Fibroblast of skin of right quadriceps (primary cell): ENCODE measurements at places on chromosomes 7 and 10.

DNA sequence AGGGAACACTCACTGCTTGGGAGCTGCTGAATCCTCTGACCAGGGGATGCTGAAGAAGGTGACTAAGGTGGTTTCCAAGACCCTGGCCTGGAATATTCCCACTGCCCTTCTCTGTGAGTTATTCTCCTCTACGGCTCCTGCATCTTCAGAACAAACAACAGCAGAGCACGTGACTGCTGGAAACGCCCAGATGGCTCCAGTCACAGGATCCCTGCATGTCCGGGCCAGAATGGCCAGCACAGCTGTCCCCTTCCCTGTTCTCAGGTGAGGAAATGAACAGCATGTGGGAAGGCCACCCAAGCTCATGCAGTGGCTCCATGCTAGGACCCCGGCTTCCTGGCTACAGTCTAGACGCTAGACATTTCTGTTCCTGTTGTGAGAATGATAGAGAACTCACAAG is 43.1 kb downstream of the GHRHR start:
- no peak for DNase-seq

- DNase-seq: peak; percentile 93
Measured at GRCh38 chr10:104297697-104298660, 29.0 kb downstream of the GSTO2 start.

- peak; percentile 28 for DNase-seq
Measured at GRCh38 chr7:94426980-94427875, 32.5 kb downstream of the COL1A2 start.

- DNase-seq: peak; percentile 82
Measured at GRCh38 chr7:116859323-116859722, 3.1 kb upstream of the CAPZA2 start.

- no peak for DNase-seq
Measured at GRCh38 chr10:1329622-1330021, 273.4 kb downstream of the WDR37 start.

DNA sequence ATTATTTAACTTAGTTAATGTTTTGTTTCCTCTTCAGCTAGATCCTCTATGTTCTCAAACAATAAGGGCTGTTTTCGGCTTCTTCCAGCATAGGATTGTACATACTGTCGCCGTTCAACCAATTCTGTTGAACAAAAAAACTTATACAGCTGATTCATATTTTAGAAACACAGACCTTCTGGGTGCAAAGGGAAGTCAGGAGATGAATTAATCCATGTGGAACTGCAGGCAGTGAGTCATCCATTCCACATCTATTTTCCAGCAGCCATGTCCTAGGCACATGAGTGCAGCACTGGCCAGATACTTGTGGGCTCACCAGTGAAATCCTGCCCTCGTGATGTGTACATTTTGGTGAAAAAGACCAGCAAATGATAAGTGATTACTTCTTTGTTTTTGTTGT is 163.2 kb downstream of the JAZF1 start:
- peak; percentile 70 for DNase-seq

- no peak for DNase-seq
Measured at GRCh38 chr10:132394936-132395703, 1.9 kb upstream of the PWWP2B start.

- no peak for DNase-seq
Measured at GRCh38 chr7:69067397-69067796, 530.9 kb upstream of the AUTS2 start.

DNA sequence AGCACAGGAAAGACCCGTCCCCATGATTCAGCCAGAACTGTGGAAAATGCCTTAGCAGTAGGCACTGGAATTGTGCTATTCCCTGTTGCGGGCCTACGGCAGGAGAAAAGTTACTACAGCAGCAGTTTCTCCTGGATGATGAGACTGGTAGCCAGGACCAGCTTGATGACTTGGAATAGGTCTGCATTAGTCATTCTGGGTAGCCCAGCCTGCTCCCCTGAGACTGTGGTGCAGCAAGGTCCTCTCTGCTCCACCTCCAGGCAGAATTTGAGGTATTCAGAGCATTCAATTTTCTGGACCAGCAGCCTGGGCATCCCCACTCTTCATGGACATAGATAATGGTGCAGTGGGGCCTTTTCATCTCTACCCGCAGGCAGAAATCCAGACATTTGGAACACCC is 490.0 kb downstream of the SH2D4B start:
- peak; percentile 27 for DNase-seq

GRCh38 chr7:105462765-105463420 is 59.2 kb downstream of the PUS7 start:
- no peak for DNase-seq

DNA sequence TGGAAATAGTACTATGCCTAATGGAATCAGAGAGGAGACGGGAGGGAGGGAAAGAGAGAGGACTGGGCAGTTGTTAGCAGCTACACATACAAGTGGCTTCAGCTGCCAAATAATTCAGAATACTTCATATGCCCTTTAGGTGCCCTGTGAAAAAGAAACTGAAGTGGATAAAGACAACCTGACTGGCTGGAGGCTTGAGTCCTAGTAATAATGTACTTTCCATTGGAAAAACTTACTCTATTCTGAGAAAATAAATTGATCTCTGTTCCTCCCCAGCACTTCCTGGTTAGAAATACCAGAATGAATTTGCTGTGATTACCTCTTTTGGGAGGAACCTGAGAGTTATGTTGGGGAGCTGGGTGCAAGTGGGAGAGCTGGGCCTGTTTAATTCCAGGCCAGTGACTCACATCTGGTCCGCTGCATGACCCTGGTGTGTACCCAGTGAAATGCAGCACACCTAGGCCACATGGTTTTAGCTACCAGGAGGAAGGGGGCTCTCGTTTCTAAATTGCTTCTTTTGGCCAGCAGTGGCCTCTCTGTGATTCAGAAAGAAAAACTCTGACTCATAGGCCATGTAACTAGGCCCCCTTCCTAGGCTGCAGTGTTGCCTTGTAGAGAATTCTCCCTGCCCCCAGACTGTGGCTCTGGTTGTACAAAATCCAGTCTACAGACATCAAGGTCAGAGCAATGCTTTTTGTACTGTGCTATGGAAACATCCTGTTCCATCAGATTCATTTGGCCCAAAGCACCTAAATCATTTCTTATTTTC is 6.5 kb downstream of the AGFG2 start:
- DNase-seq: peak; percentile 93

DNA sequence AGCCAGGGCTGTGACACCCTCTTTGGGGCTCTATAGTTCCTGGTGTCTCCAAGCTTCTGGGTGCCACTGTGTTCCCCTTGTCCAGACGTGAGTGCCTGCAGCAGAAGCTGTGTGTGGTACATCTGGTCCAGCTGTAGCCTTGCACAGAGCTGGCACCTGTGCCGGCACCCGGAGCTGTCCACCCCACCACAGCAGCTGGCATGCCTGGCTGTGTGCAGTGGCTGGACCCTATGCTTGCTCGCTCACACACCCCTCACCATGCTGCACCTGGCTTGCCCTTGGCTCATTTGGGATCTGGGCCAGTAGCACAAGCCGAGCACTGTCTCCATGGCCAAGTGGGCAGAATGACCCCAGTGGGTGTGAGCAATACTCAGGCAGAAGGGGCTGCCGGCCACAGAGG is 10.6 kb downstream of the DNAJB9 start:
- no peak for DNase-seq

GRCh38 chr10:114070710-114071109 is 27.0 kb downstream of the ADRB1 start:
- DNase-seq: no peak

DNA sequence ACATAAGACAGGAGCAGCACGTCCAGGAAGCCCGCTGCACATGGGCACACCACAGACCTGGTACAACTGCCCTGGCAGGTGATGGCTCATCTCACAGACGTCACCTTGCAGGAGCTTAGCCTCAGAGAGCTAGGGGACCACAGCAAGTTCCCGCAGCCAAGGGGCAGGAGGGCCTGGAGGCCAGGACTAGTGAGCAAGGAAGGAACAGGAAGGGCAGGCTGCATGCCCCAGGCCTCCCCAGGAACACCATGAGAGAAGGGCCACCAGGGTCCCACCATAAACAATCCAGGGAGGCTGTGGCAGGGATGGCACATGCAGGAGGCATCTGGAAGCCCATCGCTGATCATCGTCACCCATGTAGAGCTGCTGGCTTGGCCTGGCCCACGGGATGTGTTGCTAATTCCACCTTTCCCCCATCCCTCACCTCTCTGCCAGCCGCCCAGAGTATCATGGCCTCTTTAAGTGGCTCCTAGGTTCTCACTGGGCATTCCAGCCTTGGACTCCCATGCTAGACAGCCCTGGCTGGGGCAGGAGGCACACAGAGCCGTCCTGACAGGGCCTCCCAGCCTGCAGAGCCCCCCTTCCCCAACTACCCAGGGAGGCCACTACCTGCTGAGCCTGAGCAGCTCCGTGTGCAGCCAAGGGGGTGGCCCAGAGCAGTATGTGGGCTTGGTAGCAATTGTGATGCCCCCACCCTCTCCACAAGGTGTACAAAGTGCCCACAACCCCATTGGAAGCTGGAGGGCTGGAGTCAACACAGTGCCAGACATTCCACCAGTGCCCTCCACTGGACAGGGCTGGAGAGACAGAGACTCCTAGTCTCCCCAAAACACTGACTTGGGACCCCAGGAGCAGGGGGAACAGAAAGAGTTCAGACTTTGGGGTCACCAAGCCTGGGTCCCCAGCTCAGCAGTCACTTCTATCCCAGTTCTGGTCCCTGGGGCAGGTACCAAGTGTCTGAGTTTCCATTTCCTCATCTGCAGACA is 35.5 kb downstream of the GRID1 start:
- DNase-seq: no peak

DNA sequence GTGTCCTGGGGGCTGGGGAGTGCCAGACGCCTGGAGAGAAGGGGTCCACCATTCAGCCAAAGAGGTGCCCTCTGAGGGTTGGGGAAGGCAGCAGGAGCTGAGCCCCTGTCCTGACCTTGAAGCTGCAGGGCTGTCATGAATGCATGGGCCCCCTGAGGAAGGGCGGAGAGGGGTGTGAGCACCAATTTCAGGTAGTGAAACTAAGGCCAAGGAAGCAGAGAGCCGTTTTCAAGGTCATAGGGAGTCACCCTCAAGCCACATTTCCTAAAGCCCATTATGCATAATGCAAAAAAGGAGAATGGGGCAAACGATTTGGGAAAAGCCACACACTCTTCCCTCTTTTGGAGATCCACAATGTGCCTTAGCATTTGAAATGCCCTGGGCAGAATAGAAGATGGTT is 37.2 kb downstream of the FIGNL1 start:
- no peak for DNase-seq

GRCh38 chr7:105600720-105601550 is 19.6 kb upstream of the EFCAB10 start:
- peak; percentile 40 for DNase-seq

GRCh38 chr10:117007080-117007479 is 2.1 kb upstream of the SHTN1 start:
- peak; percentile 64 for DNase-seq

- DNase-seq: no peak
Measured at GRCh38 chr7:47069385-47070076, 512.4 kb downstream of the TNS3 start.

DNA sequence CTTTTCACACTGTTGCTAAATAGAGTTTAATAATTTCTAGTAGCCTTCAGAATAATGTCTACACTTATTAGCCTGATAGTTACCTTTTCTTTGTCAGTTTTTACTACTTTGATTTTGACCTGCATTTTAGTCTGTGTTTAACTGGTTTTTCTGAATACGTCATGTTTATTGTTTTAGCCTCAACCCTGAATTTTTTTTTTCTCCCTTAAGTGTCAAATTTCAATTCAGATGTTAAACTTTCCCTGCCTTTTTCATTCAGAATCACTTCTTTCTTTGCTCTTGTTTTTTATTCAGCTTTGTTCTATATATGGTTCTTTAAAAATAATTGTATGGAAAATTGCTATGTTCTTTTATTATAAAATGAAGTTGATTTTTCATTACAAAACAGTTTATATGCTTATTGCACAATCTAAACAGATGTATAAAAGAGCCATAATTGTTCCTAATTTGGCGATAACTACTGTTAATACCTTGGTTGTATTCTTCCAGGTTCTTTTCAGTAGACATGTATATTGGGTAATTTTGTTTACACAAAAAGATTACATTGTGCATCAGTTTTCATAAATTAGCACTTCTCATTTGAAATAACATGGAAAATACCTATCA is 159.7 kb downstream of the ADK start:
- no peak for DNase-seq

DNA sequence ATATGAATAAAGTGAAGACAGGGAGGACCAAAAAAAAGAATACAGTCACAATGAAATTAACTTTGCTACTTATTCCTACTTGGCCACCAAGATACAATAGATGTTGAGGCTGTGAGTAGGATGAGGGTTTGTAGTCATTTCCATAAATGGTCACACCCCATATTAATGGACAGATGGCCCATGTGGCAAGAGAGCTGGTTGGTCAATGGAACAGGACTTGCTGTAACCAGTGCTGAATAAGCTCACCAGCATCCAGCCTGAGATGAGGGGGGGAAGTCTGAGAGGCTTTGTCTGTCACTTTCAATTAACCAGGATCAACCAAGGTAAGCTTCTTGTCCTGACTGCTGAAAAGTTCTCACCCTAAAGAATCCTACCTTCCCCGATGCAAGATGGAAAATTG is 130.4 kb upstream of the KCNMA1 start:
- no peak for DNase-seq

DNA sequence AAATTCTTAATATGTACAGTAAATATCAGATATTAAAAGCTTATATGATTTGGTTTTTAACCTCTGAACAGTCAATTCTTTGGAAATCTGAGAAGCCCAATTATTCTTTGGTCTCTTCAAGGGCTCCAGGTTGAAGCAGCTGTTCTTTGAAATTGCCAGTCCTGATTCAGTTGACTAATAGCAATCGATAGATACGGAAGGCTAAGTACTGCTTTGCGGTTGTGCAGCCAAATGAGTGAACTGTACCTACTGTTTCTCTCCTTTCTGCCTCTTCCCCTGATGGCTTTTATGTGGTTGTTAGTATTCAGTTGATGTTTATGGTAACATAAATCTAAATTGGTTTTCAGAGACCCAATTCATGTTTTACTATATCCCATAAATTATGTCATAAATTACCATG is 103.1 kb upstream of the RPA3 start:
- no peak for DNase-seq

DNA sequence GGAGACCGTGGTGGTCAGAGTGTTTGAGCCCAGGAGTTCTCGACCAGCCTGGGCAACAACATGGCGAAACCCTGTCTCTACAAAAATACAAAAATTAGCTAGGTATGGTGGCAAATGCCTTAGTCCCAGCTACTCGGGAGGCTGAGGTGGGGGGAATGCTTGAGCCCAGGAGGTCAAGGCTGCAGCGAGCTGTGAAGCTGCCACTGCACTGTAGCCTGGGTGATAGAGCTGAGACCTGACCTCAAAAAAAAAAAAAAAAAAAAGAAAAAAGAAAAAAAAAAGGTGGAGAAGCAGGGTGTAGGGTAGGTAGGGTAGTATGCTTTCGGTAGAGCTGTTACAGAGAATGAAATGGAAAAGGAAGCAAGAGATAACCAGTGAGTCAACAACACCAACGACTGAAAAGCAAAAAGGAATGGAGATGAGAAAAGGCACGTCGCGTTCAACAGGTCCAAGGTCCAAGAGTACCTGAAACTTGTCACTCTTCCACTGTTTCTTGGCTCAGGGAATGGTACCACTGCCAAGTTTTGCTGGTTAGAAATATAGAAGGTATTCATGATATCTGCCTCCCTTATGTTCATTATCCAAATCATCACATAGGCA is 4.3 kb upstream of the RSBN1L start:
- no peak for DNase-seq
